ENCODE measurements at places on chromosomes 12 and 14.
A peak's percentile ranks its signal among the peaks of the same experiment; 100 is the strongest.

- DNase-seq = no peak
Measured at GRCh38 chr12:111864913-111865312, 22.9 kb downstream of the MAPKAPK5 start.

GRCh38 chr14:85187521-85187920 lies 342.4 kb upstream of the FLRT2 start:
- DNase-seq = no peak

GRCh38 chr14:75879031-75879430 lies 102.8 kb downstream of the TGFB3 start:
- DNase-seq = no peak

DNA sequence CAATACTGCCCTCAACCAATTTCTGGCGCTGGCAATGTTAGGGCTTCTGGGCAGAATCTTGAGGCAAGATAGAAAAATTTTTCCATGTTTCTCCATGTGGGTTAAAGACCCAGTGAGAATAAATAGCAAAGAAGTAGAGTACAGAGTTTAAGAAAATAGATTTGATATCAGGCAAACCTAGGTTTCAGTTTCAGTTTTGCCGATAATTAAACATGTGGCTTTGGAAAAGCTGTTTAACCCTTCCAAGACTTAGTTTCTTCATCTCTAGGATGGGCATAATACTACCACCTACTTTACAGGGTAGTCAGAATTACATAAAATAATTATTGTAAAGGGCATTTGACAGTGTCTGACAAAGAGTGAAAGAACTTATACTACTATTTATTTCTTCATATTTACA lies 360.4 kb downstream of the PCNX1 start:
- no peak for DNase-seq

GRCh38 chr14:30159374-30159773 lies 231.7 kb upstream of the PRKD1 start:
- DNase-seq = no peak

DNA sequence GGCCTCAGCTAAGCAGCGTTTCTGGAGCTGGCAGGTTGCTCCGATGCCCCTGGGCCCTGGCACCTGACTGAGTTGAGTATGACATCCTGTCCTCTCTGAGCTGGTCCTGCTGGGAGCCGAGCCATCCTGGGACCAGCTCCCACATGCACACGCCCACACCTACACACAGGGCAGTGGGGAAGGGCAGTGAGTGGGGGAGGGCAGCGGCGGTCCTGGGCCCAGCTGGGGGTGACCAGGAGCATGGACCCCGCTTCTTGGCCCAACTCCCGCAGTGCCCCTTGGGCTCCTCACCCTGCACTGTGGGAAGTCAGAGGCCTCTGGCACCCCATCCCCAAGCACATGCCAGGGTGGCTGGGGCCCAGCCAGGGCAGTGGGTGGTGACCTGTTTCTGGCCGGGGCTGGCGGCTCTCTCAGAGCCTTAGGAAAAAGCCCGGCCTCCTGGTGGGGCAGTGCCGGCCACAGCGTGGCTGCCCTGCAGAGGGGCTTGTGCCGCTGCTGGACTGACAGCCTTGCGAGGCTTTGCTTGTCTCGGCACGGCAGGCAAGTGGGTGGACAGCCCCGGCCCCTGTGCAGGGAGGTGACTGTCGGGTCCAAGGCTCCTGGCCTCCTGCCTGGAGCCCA lies 5.9 kb upstream of the CRIP2 start:
- no peak for DNase-seq

GRCh38 chr12:57904848-57905811 lies 36.2 kb upstream of the ATP23 start:
- no peak for DNase-seq

- DNase-seq = no peak
Measured at GRCh38 chr12:109586385-109587296, 13.0 kb downstream of the MVK start.

GRCh38 chr12:14841761-14842160 lies 1.6 kb downstream of the ART4 start:
- no peak for DNase-seq

DNA sequence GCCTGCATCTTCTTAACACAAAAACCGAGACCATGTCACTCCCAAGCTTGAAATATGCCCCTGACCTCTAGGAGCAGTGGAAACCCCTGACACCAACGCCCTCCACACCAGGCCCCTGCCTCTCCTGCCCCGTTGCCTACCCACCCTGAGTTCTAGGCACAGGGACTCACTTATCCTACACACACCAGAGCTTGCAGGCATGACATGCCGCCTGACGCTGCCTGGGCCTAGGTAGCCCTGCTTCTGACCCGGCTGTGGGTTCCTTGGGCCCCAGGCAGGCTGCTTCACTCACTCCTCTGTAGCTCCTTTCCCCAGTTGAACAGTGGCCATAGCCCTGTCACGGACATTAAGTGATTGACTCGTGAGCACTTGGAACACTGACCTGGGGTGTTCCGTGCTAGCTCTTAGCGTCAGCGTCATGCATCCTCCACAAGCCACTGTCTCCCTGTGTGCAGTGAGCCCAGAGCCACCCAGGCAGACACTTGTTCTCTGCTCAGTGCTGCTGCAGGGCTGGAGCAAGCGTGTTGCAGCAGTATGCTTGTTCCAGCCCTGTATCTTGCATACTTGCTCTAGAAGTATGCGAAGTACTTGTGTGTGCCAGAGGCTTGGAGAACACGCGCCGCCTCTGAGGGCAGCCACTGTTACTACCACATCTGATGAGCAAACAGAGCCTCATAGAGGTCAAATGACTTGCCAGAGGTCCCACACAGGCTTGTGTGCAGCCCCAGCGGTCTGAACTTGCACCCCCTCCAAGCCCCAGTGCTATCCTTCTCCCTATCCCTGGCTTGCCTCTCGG lies 15.6 kb downstream of the OTUB2 start:
- no peak for DNase-seq

DNA sequence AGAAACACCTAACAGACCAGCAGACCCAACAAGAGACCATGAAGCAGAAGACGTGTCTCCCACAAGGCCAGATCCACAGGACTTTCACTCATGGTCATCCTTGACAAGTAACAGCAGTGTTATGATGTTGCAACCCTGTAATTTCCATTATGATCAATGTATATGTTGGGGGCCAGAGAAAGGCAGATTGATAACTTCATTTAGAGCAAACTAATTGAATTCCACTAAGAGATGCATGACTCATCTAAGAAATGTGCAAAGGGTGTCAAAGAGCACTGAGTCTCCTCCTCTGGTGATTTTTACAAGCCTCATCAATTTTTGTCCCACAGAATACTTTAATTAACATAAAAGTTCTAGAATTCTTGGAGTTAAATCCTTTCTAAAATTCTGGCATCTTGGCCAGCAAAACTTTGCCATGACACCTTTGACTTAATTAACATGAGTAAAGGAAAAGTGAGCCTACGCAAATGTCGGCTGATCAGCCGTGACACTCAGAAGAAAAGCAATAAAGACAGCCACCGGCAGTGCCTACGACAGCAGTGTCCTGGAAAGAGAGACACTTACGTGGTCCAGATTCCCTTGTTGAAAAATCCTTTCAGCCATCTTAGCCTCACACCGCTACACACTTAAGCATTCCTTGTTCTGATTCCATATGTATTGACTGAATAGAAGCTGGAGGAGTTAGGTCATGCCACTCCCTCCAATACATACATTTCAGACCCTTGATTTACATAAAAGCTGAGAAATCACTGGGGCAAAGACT lies 370.2 kb upstream of the CCDC196 start:
- no peak for DNase-seq

DNA sequence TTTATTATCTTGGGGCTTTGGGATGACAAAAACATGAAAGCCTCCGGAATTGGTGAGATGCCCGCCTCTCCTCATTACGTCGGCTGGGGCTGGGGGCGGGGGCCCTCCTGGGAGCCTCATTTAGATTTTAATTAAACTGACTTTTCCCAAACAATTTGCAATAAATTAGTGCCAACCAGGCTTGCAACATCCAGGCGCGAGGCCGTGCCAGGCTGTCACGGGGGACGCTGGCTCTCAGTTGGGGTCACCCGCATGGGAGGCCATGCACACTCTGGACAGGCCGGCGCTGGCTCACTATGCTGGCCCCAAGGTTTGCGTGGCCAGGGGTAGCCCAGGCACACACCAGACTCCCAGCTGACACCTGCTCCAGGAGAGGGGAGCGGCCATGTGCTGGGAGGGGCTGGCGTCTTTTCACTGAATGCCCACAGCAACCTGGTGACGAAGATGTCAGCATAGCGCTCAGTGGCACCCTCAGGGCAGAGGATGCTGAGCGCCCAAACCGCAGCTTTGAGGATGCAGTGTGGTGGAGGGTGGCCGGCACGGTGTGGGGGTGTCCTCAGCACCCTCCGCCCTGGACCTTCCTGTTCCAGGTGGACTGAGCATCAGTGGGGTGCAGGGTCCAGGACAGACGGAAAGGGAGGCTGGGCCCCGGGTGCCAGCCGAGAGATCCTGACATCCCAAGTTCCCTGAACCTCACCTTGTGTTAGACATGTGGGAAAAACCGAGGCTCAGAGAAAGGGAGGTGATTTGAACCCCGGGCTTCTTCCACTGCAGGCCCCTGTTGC lies 190.8 kb upstream of the C14orf180 start:
- DNase-seq = peak; percentile 85

GRCh38 chr12:68468036-68468435 lies 135.9 kb upstream of the MDM1 start:
- DNase-seq = no peak

DNA sequence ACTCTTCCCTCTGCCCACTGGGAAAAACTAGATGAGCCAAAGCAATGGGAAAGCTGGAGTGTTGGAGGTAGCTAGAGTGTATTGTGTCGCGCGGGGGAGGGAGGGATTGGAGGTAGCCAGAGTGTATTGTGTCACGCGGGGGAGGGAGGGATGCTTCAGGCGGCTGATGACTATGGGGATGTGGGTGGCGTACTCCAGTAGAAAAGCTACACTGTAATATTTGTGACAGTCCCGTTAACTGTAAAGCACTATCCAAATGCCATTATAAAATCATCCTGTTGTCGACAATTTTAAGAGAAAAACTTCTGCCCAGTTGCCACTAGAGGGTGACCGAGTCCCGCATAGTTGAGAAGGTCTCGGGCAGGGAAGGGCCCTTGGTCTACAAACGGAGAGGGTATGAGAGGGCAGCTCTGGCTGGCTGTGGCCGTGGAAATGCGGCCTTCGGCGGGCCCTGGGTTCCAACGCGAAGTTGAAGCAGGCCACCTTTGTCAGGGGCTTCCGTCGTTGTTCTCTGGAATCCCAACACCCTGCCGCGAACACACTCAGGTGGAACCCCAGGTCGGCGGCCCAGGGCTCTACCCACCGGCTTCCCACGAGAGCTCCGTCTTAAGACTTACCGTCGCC lies 15.1 kb upstream of the PLEK2 start:
- DNase-seq = no peak

GRCh38 chr12:104698871-104699270 lies 242.1 kb downstream of the CHST11 start:
- DNase-seq = no peak

DNA sequence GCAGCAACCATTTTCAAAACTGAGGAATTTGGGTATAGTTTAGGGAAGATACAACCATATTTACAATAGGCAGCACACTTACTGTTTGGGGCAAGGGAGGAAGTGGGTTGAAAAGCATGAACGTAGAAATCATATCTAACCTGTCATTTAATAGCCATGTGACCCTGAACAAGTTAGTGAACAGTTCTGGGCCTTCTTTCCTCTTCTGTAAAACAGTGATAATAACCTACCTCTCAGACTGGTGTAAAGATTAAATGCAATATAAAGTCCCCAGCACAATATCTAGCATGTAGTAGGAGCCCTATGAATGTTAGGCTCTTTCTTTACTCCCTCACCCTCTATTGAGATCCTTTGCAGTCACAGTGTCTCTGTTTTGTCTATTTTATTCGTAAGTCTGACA lies 33.5 kb downstream of the A2ML1 start:
- no peak for DNase-seq

- no peak for DNase-seq
Measured at GRCh38 chr14:93707475-93707874, 80.8 kb downstream of the PRIMA1 start.

GRCh38 chr12:118237908-118238307 lies 102.0 kb downstream of the PEBP1 start:
- no peak for DNase-seq

GRCh38 chr12:119505001-119505400 lies 88.6 kb upstream of the TMEM233 start:
- no peak for DNase-seq

DNA sequence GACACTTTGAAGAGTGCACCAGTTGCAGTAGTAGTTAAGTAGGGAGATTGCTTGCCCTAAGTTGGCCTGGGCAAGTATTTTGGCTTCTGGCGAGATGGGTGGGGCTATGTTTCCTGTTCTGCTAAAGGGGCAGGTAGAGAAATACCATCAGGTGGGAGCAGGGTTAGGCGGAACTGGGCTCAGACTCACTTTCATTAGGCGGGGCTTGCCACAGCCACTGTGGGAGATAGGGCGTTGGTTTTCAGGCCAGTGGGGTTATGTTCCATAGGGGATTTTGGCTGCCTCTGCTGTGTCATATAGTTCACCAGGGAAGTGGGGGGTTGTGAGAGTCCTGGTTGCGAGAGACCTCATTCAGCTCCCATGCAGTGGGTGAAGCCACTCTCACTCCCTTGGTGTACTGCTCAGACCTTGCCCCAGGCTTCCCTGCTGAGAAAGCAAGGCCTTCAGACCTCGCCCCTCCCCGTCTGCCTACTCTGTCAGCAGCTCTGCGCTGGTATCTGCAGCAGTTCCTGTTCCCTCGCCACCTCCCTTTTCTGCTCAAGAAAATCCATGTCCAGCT lies 43.3 kb downstream of the AEBP2 start:
- no peak for DNase-seq

GRCh38 chr12:27672051-27672450 lies 24.2 kb upstream of the REP15 start:
- DNase-seq = no peak

DNA sequence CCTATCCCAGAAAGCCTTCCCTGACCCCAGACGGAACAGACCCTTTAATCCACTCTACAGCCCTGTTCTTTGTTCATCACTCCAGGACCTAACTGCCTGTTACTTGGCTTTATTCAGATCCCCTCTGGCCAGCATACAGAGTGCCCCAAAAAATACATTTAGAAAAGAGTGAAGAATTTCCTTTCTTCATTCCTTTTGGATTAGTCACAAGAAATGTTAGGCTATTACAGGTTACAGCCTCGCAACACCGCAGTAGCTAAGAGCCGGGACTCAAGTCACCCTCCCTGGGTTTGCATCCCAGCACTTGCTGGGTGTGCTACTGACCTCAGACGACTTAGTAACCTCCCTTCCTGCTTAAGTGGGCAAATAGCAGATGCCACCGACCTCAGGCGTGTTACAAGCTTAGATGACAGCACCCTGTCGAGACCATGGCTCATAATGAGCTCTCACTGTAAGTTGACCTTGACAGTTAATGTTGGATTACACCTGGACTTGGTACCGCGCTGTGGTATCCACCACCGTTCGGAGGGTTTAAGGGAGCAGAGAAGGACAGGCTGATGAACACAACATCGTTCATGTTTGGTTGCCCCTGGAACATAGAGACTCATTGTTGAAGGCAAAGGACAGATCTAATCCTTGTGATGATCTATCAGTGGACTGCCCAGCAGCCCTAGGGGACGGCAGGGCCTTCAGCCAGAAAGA lies 12.9 kb downstream of the GLRX5 start:
- DNase-seq = no peak

GRCh38 chr14:99419905-99420304 lies 60.8 kb downstream of the SETD3 start:
- no peak for DNase-seq

GRCh38 chr12:1305063-1305434 lies 289.3 kb downstream of the FBXL14 start:
- no peak for DNase-seq
